ENCODE measurements at places on chromosomes 7 and 10.

DNA sequence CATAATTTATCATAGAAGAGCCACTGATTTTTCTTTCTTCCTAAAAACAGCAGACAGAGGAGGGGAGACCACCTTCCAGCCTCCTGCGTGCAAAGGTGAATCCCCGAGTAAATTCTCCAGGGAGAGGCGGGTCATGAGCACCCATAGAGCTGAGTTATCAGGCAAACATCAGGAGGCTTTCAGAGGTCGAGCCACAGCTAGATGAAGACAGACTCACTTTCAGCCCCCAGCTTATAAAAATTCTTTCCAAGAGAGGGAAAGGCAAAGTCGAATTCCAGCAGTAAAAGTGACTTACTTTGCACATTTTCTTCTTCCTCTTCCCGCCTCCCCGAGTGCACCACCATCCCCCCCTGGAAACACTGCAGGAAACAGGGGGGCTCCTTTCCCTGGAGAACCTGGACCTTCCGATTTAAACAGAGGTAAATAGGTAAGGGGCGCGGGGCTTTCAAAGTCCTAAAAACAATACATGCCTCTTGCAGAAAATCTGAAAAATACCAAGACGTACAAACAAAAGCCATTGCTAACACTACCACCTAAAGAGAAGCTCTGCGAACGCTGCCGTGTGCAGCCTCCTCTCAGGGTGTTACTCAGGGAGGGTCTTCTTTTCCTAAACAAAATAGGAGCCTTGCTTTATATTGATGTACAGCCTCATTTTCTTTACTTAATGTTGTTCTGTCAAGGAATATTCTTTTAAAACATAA, 163.8 kb downstream of the SVIL start:
- H3K27me3 ChIP-seq = no peaks in the 10 kb centered on the region
- no peak for DNase-seq

GRCh38 chr10:109428775-109429491, 494.4 kb downstream of the XPNPEP1 start:
- no peaks in the 10 kb centered on the region for H3K36me3 ChIP-seq
- no peaks in the 10 kb centered on the region for H3K27me3 ChIP-seq
- no peaks in the 10 kb centered on the region for H3K4me1 ChIP-seq
- no peak for DNase-seq
- H3K27ac ChIP-seq = no peak overlapping the region

DNA sequence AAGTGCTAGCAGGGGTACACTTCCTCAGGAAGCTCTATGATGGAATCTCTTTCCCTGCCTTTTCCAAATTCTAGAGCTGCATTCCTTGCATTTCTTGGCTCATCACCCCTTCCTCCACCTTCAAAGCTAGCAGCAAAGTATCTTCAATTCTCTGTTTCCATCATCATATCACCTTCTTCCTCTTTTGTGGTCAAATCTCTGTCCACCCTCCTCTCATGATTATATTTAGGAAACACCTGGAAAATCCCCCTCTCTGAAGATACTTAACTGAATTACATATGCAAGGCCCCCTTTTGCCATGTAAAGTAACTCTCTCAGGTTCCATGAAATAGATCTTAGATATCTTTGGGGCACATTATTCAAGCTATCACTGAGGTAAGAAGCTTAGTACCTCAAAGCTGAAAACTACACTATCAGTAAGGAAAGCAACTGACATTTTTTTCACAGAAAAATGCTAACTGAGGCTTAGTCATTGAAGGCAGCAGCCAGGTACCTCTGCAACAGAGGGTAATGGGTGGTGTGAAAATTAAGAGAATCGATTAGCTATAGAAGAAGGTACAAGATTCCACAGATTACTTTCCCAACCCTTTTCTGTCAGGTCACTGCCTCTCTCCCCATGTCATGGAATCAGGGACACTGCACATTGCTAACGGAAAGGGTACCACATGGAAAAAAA, 197.3 kb downstream of the MACC1 start:
- no peak overlapping the region for H3K4me3 ChIP-seq
- no peak for DNase-seq
- no peaks in the 10 kb centered on the region for H3K36me3 ChIP-seq
- no peaks in the 10 kb centered on the region for H3K27me3 ChIP-seq

- H3K27me3 ChIP-seq = peaks cover 20% of the 10 kb centered on the region
- no peak for DNase-seq
- no peaks in the 10 kb centered on the region for H3K4me1 ChIP-seq
- H3K36me3 ChIP-seq = no peaks in the 10 kb centered on the region
- H3K4me3 ChIP-seq = no peak overlapping the region
- no peak overlapping the region for H3K27ac ChIP-seq
Measured at GRCh38 chr10:3056280-3057037, 10.9 kb upstream of the PFKP start.

DNA sequence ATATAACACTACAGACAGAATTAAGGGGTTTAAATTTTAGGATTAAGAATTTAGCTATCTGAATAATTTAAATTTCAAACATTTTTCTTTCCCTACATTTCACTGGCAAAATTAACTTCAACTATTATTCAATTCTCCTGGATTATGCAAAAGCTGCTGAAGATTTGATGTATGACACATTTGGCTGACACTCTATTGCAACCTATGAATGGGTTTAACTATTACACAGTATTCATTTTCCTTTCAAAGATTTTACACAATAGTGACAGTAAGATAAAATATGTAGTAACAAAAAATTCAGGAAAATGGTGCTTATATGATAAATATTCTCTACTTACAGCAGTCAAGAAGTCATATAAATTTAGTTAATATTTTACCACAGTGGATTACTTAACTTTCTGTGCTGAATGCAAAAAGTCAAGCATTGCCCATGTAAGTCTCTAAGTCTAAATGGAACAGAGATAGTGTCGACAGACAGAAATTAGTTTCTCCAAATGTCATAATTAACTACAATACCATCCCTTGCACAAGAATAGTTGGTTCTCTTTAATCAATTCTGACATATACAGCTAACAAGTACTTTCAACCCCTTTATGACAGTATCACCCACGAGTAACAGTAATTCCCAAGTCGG, 194.1 kb upstream of the FRMD4A start:
- peaks cover 7% of the 10 kb centered on the region for H3K36me3 ChIP-seq
- H3K4me3 ChIP-seq = no peak overlapping the region
- no peaks in the 10 kb centered on the region for H3K27me3 ChIP-seq
- DNase-seq = no peak
- H3K4me1 ChIP-seq = no peaks in the 10 kb centered on the region

DNA sequence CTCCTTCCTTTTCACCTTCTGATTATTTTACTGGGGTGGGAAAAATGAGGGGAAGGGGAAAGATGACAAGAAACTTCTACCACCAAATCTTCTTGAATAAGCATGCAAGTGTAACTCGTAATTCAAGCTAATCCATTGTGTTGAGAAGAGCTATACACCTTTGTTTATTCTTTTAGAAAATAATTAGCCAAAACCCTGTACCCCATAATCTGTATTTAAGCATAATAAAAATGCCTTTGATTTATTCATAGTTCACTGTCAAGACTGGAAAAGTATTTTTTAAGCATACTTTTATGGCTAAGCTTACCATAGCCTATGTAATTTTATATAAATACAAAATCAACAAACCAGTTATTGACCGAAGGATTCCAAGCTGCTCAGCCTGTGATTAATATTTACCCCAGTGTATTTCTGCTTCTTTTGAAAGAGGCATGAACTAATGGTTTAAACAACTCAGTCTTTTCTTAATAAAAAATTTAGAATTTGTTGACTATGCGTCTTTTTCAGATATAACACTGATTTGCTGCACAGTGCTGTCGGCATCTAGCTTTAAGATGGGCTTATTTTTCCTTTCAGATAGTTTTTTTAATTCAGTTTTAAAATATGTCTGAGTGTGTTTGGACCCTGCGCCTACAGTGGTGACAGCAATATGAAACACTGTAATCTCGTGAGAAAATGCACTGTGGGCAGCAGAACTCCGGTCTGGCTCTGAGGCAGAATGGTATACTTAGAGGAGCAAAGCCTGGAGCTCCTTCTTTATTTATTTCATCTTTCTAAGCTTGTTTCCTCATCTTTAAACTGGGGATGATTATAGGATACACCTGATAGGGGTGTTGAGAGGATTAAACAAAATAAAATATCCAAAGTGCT, 238.8 kb upstream of the LRGUK start:
- peak; percentile 14 for DNase-seq
- H3K4me3 ChIP-seq = no peak overlapping the region
- no peaks in the 10 kb centered on the region for H3K27me3 ChIP-seq
- no peaks in the 10 kb centered on the region for H3K36me3 ChIP-seq
- no peak overlapping the region for H3K27ac ChIP-seq

DNA sequence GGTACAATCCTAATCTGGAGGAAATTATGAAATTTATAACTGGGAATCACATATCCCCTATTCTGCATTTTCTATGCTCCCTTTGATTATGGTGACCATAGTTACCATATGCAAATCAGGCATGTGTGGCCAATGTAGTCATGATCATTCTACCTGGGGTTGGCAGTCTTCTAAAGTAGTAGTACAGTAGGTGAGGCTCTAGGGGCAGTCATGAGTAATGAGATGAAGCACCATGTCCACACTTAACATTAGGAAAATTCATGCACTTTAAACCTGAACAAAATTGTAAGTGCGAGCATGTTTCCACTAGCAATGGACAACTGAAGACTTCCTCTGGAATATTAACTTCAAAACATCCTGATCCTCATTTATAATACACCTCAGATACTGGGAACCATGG, 545.9 kb downstream of the SUGCT start:
- H3K27ac ChIP-seq = no peak overlapping the region
- no peaks in the 10 kb centered on the region for H3K36me3 ChIP-seq
- H3K4me3 ChIP-seq = no peak overlapping the region
- no peak for DNase-seq
- H3K4me1 ChIP-seq = no peaks in the 10 kb centered on the region

Data from lung (tissue), 17 donors.